ENCODE measurements at places on chromosomes 7 and 10.

DNA sequence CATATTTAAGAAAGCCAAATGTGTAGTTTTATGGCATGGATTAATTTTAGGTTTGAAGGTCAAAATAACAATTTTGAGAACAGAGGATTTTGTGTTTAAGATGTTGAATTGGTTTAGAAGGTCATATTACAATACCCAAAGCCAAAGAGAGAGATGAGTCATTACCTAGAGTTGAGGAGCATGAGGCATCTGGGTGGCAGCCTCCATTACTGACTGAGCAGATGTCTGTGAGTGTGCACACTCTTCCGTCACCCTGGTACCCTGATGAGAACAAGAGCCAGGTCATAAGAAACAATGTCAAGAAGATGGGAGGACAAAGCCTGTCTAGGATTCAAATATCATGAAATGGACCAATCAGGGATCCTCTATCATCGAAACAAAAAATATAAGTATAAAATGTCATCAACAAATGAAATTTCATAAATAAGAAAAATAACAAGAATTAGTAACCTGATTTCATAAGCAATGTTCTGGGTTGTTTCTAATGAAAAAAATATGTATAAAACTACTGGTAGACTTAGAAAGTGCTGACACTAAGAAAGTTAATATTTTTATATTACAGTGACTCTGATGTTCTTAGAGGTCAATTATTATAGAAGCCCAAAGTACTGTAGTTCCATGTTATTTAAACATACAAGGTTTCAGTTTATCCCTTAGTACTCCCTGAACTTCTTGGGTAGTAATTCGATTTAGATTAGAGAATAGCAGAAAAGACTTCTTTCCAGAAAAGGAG, 20.0 kb downstream of the CUBN start:
- DNase-seq, result no peak

DNA sequence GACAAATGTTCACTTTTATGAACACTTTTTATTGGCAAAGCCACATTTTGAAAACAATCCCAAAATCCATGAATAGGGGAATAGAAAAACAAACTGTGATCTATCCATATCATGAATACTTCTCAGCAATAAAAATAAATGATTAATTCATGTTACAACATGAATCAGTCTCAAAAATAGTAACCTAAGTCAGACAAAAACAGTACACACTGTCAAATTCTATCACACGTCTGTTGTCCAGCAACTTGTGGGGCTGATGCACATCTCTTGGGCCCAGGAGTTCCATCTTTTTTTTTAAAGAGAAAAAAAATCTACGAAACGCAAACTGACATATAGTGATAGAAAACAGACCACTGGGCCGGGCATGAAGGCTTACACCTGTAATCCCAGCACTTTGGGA, 71.0 kb downstream of the LARP4B start:
- DNase-seq, result no peak

DNA sequence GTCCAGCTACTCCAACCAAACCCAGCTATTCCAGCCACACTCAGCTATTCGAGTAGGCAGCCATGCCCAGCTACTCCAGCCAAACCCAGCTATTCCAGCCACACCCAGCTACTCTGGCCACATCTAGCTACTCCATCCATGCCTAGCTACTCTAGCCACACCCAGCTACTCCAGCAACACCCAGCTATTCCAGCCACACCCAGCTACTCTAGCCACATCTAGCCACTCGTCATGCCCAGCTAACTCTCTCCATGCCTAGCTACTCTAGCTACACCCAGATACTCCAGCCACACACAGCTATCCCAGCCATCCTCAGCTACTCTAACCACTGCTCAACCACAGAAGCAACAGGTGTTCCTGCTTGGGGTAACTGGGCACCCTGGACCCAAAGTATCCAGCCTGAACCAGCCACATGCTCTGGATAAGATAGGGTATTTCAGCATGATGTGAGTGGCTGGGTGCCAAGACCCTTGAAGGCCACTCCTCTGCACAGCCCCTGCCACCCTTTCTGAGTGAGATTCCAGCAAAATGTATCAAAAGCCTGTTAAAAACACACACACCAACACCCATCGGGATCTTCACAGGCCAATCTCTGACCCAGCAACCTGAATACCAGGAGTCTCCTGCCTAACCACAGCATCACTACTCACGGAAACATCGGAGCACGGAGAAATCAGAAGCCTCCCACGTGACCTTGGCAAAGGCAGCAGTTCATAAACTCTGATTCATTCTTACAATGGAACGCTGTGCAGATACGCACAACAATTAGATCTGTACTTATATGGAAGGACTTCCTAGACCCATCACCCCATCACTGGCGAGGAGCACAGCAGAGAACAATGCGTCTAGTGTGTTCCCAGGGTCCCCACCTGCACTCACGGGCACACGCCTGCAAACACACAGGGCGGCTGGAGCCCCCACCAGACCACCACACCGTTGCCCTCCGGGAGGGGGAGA, 51.8 kb upstream of the DNAAF5 start:
- DNase-seq, result no peak

DNA sequence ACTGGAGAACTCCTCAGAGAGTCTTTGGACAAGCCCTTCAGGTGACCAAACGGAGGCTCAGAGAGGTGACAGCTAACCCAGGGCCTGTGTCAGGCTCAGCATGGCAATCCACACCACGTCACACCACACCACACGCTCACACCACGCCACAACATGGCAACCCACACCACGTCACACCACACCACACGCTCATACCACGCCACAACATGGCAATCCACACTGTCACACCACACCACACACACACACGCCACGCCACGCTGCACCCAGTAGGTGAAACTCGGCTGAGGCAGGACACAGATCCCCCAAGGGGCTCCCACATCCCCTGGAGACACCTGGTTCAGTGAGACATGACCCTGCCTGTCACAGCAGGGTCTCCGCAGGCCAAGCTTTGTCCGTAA, 107.3 kb downstream of the PDGFA start:
- no peak for DNase-seq

GRCh38 chr10:47019155-47020145, 108.2 kb downstream of the PTPN20 start:
- no peak for DNase-seq

GRCh38 chr10:124069341-124070264, 23.8 kb downstream of the CHST15 start:
- no peak for DNase-seq

DNA sequence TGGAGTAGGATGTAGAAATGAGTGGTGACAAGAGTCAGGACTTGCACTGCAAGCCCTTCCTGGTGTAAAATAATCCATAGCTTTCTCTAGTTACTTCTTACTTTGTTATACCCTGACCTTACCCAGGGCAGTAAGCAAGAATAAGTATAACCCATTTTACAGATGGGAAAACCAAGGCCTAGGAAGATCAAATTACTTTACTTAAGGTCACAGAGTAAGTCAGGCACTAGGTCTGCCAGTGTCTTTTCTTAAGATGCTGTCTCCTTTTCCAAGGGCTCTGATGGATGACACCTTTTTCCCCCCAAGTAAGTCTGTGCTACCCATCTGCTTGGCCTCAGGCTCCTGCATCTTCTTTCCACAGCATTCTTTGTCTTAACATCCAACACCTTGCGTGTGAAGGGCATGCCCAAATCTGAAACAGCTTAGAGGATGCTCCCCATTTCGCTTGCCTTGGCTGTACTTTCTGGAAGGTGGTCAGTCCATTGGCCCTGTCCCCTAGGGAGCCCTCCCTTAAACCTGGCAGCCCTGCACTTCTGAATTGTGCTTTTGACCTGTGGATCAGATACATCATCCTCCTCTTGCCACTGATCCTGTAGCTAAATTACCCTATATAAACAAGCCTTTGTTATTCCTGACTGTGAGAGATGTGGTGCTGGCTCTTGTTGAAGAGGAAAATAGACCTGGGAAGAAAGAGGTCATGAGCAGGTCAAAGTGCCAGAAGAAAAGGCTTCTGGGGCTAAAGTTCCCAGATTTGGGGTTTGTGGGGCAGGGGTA, 168.6 kb downstream of the LRMDA start:
- no peak for DNase-seq

GRCh38 chr7:23410446-23411183, 59.7 kb downstream of the IGF2BP3 start:
- no peak for DNase-seq

DNA sequence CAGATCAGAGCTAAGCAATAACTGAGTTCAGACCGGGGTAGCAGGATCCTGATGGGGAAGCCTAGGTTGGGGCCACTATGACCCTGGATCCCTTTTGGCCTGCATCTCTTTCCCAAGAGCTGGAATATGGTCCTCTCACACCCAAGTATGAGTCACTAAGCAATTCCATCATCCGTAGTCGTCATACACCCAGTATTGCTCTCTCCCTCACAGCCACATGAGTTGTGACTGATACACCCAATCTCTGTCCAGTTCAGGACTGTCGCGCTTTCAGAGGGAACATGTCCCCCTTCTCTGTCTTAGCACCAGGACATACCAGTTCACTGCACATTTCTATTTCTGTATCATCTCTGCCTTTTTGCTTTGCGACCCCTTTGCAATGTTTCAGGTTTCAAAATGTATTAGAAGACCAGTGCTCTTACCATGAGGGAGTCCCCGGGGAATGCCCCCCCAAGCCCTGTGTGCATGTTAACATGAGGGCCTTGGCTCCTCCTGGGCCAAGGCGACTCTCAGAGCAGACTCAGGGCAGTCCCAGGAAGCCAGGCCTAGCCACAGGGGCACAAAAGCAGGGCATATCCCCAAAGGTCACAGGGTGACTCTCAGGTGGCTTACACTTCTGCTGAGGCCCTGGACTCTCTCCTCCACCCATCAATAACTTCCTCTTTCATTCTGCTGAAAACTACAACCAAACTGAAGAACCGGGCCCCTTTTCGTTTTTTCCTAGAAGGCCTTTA, 75.3 kb upstream of the SAMD8 start:
- peak; percentile 54 for DNase-seq
